ENCODE measurements at places on chromosomes 2 and 18.

DNA sequence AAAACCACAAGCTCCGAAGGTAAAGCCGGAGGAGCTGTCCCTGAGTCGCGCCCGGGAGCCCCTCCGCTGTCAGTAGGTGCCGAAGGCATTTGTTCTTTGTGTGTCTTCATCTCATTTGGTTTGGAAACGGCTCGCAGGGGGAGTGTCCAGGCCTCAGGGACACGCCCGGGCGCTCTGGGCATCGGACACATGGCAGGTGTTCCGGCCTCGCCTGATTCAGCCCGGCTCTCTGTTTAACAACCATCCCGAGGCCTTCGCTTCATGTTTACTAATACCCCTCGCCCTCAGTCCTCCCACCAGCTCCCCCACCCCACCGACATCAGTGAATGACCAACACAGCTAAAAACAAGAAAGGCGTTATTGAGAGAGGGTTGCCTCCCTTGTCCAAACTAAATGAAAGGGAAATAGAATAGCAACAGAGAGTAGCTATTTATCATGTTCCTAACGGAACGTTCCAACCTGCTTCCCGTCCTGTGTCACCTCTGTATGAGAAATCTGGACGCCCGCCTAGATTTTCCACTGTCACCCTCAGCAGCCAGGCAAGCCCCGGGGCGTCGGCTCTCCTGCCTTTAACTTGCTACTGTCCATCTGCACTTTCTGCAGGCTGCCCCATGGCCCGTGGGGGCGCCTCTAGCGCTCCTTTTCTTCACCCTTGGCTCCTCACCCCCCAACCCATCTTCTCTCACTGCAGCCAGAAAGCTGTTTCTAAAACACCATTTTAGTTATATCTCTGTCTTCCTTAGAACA is 73.9 kb downstream of the MYCN start:
- DNase-seq: no peak

- DNase-seq: no peak
Measured at GRCh38 chr2:117825437-117825836, 10.9 kb downstream of the DDX18 start.

DNA sequence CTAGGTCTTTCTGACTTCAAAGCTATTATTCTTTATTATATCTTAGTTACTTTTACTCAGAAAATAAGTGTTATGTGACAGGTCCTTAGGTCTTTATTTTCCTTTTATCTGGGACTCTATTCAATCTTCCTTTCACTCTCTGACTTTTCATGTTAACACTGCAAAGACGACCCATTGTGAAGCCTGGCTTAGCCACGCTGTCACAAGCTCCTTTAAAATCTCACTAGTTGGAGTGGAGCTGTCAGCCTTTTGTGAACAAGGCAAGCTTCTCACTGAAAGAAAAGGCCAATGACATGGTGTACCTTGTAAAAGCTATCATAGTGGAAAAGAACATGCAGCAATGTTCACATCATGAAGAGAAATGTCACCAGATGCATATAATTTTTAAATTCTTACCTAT is 1130.7 kb upstream of the FAM98A start:
- peak; percentile 43 for DNase-seq

- no peak for DNase-seq
Measured at GRCh38 chr18:37332628-37333420, 232.8 kb downstream of the CELF4 start.

GRCh38 chr18:61870151-61870550 is 22.7 kb downstream of the RNF152 start:
- no peak for DNase-seq

- no peak for DNase-seq
Measured at GRCh38 chr2:239033801-239034560, 186.1 kb downstream of the TWIST2 start.

- DNase-seq: no peak
Measured at GRCh38 chr2:195863564-195863963, 205.1 kb downstream of the DNAH7 start.

DNA sequence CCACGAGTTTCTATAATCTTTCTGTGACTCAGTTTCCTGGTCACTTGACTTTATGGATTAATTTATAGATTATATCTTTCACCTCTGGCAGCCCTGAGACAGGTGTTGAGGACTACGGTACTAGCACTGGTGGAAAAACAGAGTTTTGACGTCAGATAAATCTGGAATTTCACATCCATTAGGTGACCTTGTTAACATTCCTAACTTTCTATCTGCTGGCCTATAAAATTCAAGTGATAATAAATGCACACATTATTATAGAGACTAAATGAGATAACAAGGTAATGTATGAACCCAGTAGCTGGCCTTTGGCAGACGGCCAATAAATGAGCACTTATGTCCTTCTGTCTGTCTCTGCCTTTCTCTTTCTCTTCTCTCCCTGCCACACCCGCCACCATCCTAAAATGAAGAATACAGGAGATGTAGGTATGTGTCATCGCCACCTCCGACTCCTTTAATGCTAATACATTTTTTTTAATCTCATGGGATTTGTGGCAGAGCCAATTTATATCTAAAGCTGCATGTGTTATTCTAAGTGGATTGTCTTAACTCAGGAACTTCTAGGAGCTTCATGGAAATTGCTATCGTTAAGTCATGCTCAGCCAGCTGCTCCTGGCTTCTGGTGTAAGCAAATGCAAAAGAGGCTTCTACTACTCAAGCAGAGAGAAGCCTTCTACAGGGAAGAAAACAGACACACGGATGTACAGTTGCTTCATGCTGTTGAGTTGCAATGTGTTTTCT is 2.3 kb downstream of the TM4SF20 start:
- no peak for DNase-seq

- no peak for DNase-seq
Measured at GRCh38 chr2:53182601-53183000, 585.0 kb upstream of the CHAC2 start.

- DNase-seq: no peak
Measured at GRCh38 chr2:55958756-55959155, 35.2 kb upstream of the EFEMP1 start.

GRCh38 chr2:205811387-205811786 is 129.1 kb downstream of the NRP2 start:
- no peak for DNase-seq

DNA sequence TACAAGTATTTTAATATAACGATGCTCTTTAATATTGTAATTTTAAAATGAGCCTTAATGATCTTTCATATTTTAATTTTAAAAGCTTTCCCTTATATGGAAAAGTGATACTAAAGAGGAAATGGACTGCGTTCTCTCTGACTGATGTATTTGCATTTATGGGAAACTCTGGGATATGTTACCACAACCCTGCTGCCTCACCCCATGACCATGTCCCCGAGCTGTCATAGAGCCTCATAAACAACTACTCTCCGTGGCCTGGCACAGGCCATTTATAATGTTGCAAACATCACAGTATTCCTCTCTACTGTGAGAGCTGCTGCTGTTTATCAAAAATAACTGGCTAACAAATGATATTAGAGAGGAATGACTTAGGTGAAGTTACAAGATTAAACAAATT is 75.8 kb upstream of the SEC11C start:
- no peak for DNase-seq

GRCh38 chr2:42569116-42569711 is 782 bp downstream of the MTA3 start:
- DNase-seq: no peak

GRCh38 chr2:240435948-240436682 is 652 bp downstream of the GPC1 start:
- DNase-seq: no peak

DNA sequence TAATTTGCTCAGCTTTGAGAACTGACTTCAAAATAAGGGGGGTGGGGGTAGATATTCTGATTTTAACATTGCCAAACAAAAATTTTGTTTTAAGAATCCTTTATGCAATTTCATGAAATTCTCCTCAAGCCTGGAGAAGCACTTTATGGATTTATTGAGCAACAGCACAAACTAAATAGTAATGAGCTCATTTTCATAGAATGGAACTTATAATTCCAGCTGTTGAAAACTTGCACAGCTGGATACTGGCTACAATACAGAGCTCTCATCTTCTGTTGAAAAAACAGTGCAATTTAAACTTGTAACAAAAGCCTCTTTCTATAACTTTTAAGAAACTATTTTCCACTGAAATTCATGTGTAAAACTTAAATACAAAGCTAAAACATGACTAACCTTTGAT is 137.6 kb upstream of the FN1 start:
- DNase-seq: no peak

- DNase-seq: no peak
Measured at GRCh38 chr18:68948622-68949021, 150.7 kb downstream of the CCDC102B start.

DNA sequence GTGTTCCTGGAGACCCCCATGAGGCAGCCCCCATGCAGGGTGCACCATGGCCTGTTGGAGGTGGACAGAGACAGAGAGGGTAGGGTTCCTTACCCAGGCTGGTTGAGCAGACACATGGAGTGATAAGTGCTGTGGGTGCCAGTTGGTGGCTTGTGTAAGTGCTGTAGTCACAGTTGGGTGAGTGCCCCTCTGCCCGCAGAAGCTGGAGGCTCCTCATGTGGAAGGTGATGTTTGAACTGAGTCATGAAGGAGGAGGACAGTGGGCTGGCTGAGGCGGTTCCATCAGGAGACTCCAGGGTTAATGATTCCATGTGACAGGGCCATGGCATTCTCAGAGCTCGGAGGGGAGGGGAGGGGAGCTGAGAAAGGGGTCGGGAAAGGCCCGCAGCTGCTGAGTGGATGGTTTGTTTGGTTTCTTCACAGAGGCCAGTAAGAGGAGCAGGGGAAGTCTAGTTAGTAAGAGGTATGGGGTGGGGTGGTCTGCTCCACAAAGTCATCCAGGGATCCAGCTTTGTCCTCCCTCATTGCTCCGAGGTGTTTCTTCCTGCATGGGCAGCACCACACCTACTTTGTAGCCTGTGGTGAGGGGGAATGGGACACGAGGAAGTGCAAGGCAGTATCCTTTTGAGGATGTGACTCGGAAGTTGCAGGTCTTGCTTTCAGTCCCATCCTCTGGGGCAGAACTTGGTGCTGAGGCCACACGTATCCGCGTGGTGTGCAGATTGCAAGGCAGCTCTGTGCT is 13.6 kb downstream of the IMPA2 start:
- DNase-seq: no peak

DNA sequence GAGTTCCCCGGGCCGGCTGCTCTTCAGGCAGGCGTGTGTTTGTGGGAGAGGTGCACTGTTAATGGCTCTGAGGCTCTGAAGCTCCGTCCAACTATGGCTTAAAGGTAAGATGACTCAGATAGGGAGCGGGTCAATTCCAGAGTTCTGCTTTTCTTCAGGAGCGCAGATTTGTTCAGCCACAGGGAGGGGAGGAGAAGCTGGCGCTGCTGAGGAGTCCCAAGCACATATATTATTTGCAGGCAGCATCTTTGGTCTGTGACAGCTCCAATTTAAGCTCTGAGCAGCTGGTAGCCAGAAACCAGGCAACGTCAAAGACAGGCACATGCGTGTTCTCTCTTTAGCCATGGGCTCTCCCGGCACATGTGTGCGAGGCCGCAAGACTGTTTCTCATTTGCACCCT is 229.2 kb downstream of the BCL2 start:
- no peak for DNase-seq

- no peak for DNase-seq
Measured at GRCh38 chr2:100143286-100143685, 896 bp upstream of the AFF3 start.

DNA sequence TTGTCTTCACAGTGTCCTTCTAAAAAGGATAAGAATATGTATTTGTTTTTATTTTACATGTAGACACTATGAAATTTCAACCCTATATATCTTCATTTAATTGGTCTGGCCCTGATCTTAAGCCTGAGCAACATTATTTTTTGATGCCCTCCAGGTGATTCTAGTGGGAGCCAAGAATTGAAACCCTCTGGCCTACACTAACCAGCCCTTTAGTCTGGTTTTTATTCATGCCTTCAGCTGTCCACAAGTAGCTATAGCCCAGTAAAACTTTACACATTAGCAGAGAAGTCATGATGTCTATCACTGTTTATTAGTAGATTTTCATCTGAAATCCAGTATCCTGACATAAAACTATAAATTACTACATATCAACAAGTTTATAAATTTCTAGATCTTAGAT is 52.7 kb upstream of the UBXN4 start:
- DNase-seq: no peak

- DNase-seq: peak; percentile 12
Measured at GRCh38 chr18:73520229-73520628, 627.4 kb downstream of the FBXO15 start.

DNA sequence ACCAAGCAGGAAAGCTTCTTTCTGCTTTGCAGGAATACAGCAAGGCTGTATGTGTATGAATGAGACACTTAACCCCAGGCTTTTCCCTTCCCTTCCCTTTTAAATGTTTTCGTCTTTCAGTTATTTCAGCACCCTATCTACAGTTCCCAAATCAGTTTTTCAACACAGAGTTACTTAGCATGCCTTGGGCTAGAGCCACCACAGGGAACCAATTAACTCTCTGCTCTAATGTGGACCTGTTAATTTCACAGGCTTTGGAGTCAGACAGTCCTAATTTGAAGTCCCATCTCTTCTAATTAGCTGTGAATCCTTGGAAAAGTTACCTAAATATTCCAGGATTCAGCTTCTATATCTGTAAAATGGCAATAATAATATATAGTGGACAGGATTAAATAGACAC is 89.2 kb upstream of the REG3A start:
- no peak for DNase-seq

DNA sequence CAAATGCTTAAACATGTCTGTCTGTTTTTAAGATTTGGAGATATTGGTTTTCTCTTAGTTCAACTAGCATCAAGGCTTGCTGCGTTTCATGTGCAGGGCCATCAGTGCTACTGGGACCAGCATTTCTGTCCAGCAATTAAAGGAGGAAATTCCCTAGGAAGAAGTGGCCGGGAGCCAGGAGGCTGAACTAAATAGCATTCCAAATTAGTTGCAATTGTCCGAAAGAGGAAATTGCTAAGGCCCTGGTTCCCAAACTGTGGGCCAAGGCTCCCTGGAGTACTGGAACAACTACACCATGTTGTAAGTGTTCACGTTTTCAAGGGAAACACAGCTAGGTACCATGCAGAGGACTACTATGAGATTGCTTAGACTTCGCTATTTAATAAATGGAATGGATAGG is 257.9 kb downstream of the PTPRM start:
- no peak for DNase-seq

DNA sequence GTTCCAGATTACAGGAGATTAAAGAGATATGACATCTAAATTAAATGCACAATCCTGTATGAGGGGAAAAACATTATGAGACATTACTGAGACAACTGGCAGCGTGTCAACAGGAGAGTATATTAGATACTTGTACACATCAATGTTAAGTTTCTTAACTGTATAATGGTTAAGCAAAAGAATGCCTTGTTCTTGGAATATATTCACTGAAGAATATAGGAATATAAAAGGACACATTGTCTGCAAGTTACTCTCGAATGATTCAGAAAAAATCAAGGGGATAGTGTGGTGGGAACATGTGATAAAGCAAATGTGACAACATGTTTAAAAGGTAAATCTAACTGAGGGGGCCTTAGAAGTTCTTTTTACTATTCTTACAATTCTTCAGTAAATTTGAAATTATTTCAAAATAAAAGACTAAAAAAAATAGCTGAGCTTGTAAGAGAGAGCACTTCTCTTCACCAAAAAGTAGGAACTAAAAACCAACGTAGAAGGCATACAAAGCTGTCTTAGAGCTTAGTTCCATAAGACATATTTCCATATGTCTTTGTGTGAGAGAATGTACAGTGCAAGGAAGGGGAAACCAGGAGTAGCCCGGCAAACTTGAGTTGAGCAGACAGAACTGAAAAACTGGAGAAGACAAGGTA is 7.5 kb downstream of the WDPCP start:
- no peak for DNase-seq

GRCh38 chr2:138447889-138448570 is 53.5 kb upstream of the SPOPL start:
- DNase-seq: no peak
